Right renal cortex interstitium (tissue), 3 donors: ENCODE measurements at places on chromosomes 7 and 10. TPM values are rescaled to one million over a fixed set of nuclear protein-coding genes. Genes with fewer than 3 reads are reported as not detected.

AGBL3 gene
- polyA plus RNA-seq: 6.7 TPM

SLC16A12 gene
- 27.8 TPM for polyA plus RNA-seq

PHTF2 gene
- polyA plus RNA-seq: 25.9 TPM

DNA sequence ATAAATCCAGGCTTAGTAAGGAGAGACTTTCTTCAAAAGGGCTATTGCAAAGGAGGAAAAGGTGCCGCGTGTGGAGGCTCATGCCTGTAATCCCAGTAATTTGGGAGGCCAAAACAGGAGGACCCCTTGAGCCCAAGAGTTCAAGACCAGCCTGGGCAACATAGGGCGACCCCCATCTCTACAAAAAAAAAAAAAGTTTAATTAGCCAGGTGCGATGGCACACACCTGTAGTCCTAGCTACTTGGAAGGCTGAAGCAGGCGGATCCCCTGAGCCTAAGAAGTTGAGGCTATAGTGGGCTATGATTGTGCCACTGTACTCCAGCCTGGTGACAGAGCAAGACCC lies 32.2 kb downstream of the TMEM130 start:
- no peak for DNase-seq

DNA sequence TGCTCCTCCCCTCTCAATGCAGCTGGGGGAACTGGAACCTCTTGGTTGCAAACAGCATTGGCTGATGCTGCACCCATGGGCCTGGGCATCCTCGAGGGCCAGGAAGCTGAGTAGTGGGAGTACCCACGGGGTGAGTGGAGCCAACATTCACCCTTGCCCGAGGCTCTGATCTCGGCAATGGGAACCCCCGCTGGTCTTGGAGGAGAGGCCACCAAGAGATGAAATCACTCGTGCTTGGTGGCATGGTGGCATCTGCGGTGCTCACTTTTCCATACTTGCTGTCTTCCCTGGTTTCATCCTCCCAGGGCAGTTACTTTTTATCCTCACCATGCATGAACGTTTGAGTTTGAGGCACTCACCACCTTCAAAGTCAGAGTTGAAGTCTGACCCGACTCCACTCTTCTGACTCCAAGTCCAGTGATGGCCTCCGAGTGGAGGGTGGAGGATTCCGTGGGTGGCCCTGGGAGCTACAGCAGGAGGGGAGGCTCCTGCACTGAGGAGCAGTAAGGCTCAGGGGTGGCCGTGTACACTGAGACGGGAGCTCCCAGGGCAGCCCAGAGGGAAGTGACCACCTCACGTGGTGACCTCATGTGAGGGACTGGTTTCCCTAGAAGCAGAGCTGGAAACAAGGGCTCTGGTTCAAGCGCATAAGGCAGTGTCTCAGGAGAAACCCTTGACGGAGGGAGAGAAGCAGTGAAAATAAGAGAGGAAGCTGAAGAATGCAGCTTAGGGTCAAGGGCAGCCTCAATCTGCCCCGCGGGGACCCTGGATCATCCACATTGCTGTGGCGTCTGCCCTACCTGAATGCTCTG lies 349.1 kb downstream of the TCERG1L start:
- DNase-seq: no peak

GRCh38 chr10:3623746-3624145 lies 161.3 kb downstream of the KLF6 start:
- DNase-seq: no peak

- DNase-seq: no peak
Measured at GRCh38 chr10:29375888-29376287, 87.0 kb downstream of the LYZL1 start.

DNA sequence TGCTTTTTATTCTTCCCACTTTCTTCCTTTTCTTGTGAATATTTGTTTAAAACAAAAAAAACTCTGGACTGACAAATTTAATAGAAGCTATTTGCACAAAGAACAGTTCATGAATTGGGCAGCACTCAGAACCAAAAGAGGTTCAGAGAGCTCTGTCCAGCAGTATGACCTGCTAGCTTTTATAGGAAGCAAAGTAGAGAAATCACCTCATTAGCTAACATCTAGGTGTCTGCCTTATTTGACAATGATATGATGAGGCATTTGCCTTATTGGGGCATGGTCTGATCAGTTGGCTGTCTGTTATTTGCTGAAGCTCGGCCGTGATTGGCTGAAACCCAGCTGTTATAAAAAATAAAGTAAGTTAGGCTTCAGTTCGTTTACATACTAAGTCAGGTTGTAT lies 819 bp upstream of the TRIM4 start:
- no peak for DNase-seq
